Thyroid gland (tissue), 4 donors: ENCODE measurements at places on chromosomes 7 and 10.

DNA sequence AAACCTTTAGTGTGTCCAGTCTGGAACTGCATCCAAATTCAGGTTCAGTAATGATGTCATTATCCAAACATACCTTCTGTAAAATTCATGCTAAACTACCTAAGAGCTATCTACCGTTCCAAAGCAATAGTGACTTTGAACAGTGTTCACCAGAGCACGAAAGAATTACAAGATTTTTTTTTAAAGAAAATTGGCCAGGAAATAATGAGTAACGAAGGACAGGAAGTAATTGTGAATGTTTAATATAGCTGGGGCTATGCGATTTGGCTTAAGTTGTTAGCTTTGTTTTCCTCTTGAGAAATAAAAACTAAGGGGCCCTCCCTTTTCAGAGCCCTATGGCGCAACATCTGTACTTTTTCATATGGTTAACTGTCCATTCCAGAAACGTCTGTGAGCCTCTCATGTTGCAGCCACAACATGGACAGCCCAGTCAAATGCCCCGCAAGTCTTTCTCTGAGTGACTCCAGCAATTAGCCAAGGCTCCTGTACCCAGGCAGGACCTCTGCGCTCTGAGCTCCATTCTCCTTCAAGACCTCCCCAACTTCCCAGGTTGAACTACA is 694 bp upstream of the FAS start:
- DNase-seq = no peak

DNA sequence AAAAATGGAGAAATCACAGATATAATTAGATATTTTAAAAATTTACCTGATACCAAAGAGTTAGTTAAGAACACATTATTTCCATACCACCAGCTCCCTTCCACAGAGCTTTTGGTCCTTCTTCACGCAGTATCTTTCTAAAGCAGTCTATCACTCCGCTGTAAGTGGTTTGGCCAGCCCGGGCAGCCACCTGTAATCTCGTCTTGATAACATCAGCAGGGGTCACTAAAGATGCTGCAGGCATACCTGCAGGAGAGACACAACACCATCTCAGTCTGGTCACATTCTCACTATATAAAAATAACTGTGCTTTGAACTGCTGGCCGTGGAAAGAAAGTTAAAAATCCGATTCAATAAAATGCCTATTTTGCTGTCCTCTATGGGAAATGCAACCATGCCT is 200.1 kb downstream of the SLC25A13 start:
- DNase-seq = no peak

- DNase-seq = no peak
Observed at GRCh38 chr7:155520114-155520513, 26.2 kb downstream of the CNPY1 start.

DNA sequence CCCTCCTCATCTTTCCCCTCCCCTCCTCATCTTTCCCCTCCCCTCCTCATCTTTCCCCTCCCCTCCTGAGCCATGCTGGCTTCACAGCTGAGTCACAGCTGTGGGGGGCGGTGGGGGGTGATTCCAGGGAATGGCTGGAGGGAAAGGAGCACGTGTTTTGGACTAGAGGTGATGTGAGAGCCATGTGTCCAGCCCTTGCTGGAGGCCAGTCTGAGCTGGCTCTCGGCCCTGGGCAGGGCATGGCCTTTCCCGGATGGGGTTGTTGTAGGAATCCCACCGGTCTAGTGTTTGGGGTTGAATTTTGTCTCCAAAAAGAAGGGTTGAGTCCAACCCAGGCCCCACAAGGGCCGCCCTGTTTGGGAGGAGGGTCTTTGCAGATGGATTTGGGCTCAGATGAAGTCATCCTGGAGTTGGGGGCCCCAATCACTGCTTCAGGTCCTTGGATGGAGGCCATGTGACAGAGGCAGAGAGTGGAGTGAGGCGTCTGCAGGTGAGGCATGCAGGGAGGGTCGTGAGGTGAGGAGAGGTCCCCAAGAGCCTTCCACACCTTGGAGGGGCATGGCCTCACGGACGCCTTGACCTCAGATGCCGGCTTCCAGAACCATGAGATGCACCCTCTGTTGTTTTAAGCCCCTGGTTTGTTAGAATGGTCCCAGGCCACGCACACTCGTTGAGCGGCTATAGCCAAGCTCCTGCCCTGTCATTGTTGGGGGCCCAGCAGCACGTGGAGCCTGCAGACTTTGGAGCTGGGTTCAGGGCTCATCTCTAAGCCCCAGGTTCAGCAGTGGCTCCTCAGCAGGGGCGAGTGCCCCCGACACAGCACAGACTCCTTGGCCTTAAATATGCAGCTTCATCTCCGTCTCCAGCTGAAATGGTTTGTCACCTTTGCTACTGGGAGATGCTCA is 101.6 kb downstream of the DNAJB6 start:
- DNase-seq = no peak

- DNase-seq = no peak
Observed at GRCh38 chr10:77670817-77671443, 33.3 kb upstream of the KCNMA1 start.

GRCh38 chr7:99505324-99505662 is 831 bp downstream of the ZKSCAN5 start:
- no peak for DNase-seq

DNA sequence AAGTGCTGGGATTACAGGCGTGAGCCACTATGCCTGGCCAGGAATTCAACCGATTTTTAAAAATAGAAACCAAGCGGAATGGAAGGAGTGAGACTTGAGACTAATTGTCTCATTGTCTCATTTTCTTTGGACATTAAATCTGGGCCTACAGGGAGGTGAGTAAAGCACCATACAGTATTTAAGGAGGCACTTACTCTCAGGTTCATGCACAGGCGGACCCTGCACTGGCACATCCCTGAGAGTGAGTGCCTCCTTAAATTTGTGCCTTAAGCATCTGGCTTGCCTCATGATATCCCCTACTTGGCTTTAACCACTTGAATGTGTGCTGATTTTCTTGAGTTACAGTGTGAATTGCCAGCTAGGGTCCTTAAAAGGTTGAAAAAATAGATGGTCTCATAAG is 10.6 kb downstream of the UBE3C start:
- no peak for DNase-seq

- DNase-seq = no peak
Observed at GRCh38 chr7:148852272-148852671, 31.8 kb downstream of the EZH2 start.

GRCh38 chr10:101631821-101632475 is 43.8 kb downstream of the DPCD start:
- no peak for DNase-seq

DNA sequence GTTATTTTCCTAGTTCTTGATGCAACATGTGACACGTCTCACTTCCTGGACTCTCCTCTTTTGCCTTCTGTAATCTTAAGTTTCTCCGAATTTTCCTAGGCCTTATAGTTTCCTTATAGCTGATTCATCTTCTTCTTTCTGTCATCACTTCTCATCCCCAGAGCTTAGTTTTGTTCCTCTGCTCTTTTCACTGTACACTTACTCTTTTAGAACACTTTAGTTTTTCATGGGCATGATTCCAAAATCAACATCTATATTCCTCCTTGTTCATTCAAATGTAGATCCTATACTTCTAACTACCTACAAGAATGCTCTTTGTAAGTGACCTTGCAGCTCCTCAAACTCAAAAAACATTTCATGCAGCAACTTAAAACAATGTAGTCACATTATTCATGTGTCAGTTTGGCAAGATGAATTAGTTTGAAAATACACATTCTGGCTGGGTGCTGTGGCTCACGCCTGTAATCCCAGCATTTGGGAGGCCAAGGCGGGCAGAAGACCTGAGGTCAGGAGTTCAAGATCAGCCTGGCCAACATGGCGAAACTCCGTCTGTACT is 13.1 kb upstream of the SLC26A3 start:
- DNase-seq = no peak

- DNase-seq = no peak
Observed at GRCh38 chr7:4621396-4621795, 60.7 kb upstream of the FOXK1 start.

- peak; percentile 74 for DNase-seq
Observed at GRCh38 chr7:85426487-85426960, 239.7 kb upstream of the SEMA3D start.

GRCh38 chr7:137345799-137346449 is 2.4 kb upstream of the PTN start:
- no peak for DNase-seq

- no peak for DNase-seq
Observed at GRCh38 chr7:150739033-150739432, 1.8 kb downstream of the GIMAP5 start.
